CD4-positive, CD25-positive, alpha-beta regulatory T cell (primary cell): ENCODE measurements at places on chromosomes 13 and 19. TPM values are rescaled to one million over a fixed set of nuclear protein-coding genes. Genes with fewer than 3 reads are reported as not detected.
A peak's percentile ranks its signal among the peaks of the same experiment; 100 is the strongest.

DNA sequence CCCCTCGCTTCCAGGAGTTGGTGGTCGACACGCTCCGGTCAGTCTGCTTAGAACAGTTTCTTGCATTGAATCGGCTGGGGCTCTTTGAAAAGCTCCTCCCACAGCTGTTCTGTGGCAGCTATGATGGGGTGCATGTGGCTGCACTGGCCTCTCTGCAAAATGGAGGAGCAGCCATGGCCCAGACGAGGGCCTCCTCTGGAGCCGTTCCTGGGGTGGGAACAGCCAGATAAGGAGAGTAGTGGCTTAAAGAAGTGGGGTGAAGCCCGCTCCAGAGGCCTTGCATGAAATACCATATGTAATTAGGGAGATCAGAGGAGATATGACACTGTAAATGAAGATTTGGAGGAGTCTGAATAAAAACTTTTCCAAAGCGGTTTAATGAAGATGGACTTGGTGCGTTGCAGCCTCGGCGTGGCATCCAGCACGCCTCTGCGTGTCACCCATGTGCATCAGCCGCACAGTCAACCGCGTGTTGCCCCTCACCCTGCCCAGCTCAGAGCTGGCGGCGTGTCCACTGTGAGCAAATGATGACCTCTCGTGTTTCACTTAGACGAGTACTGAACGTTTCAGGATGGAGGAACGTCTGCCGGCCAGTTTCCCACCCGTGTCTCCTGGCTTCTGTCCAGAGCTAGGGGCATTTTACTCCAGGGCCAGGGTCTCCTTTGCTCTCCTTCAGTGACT lies 199.2 kb downstream of the TEX29 start:
- no peak for DNase-seq

GRCh38 chr19:17348700-17349099 lies 11.3 kb downstream of the GTPBP3 start:
- no peak for DNase-seq

The KIRREL2 gene
- polyA plus RNA-seq = not detected

- no peak for DNase-seq
These were observed 221.9 kb upstream of the SLC10A2 start for GRCh38 chr13:103288114-103288513.

DNA sequence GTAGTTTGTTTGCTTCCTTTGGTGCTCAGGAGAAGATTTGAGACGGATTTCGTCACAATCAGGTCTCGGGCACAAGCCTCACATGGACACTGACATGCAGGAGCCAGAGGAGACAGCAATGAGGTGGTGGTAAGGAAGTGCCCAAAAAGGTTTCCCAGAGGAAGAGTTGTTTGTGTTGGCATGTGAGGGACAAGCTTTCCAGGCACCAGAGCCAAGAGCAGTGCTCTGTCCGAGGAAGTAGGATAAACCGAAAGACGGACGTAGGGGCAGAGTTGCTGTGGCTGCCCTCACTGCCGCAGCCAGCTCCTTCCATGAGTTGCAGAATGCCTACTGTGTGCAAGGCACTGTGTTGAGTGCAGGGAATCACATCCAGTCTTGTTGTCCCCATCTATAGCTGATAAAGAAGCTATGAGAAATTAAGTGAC lies 27.7 kb downstream of the SAE1 start:
- DNase-seq = no peak

The HTR2A gene
- not detected for polyA plus RNA-seq

GRCh38 chr13:46751811-46752635 lies 44.9 kb downstream of the ESD start:
- DNase-seq = no peak

- no peak for DNase-seq
These were observed 2.3 kb downstream of the ARL11 start for GRCh38 chr13:49630580-49630979.

The CCDC122 gene
- 3.8 TPM for polyA plus RNA-seq

- DNase-seq = no peak
These were observed 220.7 kb downstream of the RFC3 start for GRCh38 chr13:34038541-34039068.

DNA sequence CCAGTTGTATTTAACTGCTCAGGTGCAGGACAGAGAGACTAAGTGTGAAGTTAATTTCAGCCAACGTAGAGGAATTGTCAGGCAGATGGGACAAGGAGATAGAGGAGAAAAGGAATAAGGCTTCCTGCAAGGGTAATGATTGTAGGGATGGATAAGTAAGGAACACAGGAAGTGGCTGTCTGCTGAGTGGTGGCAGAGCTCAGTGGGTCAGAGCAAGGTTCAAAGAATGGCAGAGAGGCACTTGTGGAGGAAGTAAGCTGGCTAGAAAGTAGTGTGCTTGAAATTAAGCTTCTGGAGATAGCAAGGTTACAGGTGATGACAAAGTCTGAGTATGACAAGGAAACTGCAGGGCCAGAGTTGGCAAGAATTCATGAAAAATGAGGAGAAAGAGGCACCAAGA lies 47.9 kb downstream of the USPL1 start:
- peak; percentile 30 for DNase-seq

DNA sequence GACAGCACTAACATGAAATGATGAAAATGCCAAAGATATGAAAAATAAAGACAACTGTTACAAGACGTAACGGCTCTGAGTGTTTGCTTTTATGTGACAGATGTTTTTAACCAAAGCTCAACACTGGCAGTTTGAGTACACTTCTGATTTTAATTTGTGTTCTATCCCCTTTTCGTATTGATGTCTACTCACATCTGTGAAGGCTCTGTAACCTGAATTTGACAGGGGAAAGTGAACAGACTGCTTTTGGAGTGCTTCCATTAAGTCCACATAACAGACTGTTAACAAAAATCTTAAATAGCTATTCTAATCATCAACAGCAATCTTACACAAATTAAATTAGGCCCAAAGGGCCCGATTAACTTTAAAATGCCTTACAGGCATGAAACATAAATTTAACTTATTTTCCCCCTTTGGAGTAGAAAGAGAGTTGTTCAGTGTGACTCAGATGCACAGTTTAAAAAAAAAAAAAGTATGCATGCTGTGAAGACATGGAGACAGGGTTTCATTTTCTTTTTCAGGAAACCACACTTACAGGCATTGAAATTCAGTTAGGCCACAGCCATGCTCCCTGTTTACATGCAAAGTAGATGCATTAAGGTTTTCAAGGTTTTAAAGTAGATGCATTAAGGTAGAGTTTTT lies 16.3 kb upstream of the RNASEH2B start:
- no peak for DNase-seq

The ZNF506 gene
- 23.8 TPM for polyA plus RNA-seq

The FGF22 gene
- polyA plus RNA-seq = not detected

GRCh38 chr13:113158946-113159345 lies 498 bp downstream of the PROZ start:
- DNase-seq = no peak

GRCh38 chr19:2594319-2594718 lies 108.2 kb downstream of the GNG7 start:
- DNase-seq = no peak

DNA sequence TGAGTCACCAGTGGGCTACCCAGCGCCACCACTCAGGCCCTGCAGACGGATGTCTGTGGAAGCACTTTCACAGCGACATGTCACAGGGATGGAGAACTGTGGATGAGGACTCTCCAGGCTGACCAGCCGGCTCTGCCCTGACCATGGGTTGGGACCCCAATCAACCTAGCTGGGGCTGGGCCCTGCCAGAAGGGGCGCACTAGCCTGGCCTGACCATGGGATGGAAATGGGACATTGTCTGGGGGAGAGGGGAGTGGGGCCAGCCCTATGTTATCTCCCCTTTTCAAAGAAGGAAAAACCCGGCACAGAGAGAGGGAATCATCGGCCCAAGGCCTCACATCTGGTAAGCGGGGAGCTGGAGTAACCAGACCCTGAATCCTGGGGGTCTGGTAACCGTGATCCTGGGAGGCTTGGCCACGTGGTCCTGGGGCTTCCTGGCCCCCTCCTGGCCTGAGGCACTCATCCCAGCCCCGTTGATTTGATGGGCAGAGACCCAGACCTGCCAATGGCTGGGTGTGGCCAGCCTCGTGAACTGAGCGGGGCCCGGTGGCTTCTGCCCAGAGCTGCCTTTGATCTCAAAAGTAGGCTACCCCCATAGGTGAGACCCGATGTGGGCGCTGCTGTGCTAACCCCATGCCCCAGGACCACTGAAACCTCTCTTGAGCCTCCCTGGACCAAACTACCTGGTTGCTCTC lies 11.2 kb upstream of the SLC7A10 start:
- no peak for DNase-seq

DNA sequence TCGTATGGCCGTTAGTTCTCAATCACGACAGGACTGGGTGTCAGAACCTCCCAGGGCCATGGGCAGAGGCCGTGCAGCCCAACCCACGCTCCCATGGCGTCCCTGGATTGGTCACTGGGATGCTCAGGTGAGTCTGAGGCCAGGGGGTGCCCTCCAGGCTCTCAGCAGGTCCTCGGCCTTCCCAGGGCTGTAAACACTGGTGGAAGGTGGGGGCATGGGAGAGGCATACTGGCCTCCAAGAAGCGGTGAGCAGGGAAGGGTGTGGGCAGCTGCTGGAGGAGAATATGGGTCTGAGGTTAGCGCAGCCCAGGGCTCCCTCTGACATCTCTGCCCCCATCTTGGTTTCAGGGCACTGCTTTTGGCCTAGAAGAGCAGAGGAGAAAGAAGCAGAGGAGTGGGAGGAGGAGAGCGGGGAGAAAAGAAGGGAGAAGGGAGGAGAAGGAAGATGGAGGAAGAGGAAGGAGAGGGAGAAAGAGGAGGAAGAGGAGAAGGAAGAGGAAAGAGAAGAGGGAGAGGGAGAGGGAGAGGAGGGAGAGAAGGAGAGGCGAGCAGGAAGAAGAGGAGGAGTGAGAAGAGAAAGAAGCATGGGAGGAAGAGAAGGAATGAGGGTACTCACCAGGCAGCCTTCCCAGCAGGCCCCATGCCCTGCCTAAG lies 62.3 kb downstream of the CEBPG start:
- DNase-seq = no peak

DNA sequence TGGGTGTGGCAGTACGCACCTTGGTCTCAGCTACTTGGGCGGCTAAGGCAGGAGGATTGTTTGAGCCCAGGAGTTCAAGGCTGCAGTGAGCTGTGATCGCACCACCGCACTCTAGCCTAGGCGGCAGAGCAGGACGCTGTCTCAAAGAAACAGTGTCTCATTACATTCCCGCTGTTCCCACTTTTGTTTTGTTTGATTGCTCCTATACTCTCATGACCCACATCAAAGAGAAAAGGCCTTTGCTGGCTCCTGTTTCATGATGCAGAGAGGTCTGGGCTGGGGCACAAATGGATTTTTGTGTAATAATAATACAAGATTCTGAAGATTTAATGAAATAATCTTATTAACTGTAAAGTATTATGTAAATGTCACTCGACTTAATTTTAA lies 85.7 kb downstream of the LACC1 start:
- DNase-seq = no peak

The CGB1 gene
- not detected for polyA plus RNA-seq

DNA sequence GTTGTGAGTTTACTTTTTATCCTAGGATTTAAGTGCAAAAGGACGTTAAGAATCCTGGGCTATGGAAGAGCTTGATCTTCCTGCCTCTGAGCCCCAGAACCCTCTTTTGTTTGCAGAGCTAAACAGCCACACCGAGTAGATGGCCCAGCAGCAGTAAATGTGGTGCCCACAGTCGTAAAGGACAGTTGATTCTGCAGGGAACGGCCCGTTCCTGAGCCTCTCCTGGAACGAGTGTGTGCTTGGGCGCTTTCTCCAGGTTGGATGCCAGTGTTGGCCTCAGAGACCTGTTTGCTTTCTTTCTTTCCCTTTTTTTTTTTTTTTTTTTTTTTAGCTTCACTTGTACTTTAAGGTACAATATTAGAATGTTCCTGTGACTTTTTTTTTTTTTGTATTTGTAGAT lies 41.7 kb downstream of the SPATA13 start:
- DNase-seq = no peak
